ENCODE measurements at places on chromosomes 2 and 18.

DNA sequence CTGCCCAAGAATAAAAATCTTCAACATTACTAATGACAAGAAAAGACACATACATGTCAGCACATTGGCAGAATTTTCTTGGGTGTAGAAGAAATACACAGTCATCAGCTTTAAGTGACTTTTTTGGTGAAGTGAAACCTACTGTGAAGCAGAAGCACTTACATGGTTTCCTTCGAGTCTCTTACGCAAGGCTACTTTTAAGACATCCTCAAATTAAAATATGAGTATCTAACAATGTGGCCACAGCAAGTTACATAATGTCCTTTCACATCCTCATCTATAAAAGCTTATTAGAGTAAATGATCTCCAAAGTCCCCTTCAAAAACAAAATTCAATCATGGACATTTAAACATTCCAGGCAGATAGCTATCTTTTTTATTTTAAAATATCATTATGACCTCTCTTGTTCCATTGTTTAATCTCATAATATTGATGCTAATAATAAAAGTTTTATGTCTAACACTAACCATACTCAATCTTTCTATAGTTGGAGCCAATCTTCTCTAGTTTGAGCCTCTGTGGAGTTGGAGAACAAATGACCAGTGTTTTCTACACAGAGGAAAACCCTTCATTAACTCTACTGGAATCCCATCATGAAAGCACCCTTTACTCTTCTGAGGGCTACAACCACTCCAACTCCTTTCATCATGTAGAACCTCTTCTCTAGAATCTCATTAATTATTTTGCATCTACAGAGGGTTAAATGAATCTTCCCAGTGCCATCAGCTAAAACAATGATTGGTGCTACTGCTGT lies 182.2 kb upstream of the ZFP36L2 start:
- no peak for DNase-seq

DNA sequence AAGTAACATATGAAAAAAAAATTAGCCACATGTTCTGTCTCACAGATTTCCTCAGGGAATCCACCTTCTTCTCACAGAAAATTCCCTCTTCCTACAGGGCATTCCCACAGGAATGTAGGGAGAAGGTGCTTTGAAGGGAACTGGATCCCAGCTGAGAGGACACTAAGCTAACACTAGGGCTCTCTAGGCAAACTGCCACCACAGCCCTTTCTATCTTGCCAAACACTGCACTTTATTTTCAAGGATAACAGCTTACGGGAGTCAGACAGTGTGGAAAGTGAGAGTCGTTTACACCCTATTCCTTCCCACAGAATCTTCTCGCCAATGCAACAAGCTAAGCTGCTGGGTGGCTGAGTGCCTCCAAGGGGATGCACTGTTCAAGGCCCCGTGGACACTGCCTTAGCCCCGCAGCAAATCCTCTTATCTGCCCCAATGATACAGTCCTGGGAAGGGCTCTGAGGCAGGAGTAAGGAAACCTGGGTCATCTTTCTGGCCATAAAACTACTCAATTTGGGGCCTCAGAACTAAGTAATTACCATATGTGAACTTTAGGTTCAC lies 76.9 kb downstream of the CCDC93 start:
- DNase-seq: no peak

- DNase-seq: peak; percentile 57
Measured at GRCh38 chr2:74835831-74836674, 2.1 kb downstream of the HK2 start.

- no peak for DNase-seq
Measured at GRCh38 chr2:231384970-231385369, 10.5 kb upstream of the B3GNT7 start.

DNA sequence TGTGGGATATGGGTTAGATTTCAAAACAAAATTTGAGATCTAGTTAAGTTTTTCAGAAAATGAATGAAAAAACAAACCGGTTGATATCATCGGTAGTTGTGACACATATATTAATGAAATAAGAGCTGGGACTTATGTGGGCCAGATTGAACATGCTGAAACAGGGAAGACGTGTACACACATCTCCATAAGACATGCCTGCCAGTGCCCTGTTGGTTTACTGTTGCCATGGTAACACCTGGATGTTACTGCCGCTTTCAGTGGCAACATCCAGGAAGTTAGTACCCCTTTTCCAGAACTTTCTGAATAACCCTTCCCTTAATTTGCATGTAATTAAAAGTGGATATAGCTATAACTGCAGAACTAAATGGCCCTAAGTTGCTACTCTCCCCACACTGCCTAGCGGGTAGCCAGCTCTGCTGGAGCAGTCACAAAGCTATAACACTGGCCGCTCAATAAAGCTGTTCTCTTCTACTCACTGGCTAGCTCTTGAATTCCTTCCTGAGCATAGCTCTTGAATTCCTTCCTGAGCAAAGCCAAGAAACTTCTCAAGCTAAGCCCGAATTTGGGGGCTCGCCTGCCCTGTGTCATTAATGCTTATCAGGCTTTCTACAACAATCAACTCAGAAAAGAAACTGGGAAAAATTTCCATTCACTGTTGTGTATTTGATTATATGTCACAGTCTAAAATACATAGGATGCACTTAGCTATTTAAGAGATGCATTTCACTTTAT lies 776.3 kb upstream of the CDH7 start:
- DNase-seq: no peak

Measured in NCI-H1105 (cell line).